ENCODE measurements at places on chromosomes 4 and X.

DNA sequence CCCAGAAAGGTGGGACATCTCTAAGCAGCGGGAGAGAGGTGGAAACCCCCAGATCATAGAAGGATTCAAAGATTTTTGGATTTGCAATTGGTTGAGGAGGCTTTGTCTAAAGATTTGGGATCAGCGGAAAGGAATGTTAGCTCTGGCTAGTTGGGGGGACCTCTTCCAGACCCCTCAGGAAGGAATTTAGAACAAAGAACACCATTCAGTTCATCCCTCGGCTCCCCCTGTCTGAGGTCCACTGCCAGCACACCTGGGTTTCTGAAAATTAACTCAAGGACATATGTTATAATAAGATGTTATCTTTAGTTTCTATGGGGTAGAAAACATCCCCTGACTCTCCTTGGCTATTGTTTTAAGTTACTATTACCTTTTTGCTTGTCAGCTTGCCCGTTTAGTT lies 163.6 kb downstream of the CEP135 start:
- DNase-seq = no peak

DNA sequence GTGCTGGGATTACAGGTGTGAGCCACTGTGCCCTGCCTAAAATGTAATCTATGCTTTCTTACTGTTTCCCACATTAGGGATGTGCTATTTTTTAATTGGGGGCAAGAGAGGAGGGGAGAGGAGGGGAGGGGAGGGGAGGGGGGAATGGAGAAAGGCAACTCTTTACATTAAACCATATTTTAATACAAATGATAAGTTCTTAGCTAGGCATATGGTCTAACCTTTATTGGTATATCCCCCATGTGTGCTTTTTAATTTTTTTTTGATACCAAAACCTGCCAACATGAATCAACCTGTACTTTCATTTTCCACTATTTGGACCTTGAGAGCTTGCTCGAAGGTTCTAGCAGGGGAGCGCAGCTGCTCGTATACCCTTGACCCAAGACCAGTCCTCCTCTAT lies 6.4 kb downstream of the CLOCK start:
- DNase-seq = no peak

GRCh38 chr4:6782846-6783110 lies 251 bp downstream of the KIAA0232 start:
- DNase-seq = no peak

- no peak for DNase-seq
Measured at GRCh38 chrX:10356979-10357378, 200.2 kb downstream of the CLCN4 start.

GRCh38 chr4:165330071-165330470 lies 2.6 kb downstream of the MSMO1 start:
- no peak for DNase-seq

- DNase-seq = no peak
Measured at GRCh38 chr4:122476745-122477144, 20.2 kb upstream of the IL2 start.

DNA sequence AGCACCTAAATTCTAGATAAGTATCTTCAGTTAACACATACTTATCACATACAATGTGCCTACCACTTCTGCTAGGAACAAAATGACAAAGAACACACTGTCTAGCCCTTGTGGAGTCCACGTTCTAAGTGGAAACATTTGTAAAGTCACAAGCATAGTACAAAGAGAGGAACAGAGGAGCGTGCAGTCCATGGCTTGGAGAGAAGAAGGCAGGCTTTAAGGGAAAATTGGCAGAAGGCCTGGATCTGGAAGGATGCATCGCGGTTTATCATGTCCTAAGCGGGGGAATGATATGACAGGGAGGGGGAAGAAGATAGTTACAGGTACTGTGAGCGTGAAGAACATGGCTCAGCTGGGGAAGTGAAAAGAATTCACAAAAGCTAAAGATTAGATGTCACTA lies 218.0 kb downstream of the PRDM5 start:
- no peak for DNase-seq

GRCh38 chrX:123962006-123962467 lies 531 bp downstream of the STAG2 start:
- DNase-seq = no peak

GRCh38 chr4:36638273-36638811 lies 356.9 kb downstream of the DTHD1 start:
- DNase-seq = no peak

DNA sequence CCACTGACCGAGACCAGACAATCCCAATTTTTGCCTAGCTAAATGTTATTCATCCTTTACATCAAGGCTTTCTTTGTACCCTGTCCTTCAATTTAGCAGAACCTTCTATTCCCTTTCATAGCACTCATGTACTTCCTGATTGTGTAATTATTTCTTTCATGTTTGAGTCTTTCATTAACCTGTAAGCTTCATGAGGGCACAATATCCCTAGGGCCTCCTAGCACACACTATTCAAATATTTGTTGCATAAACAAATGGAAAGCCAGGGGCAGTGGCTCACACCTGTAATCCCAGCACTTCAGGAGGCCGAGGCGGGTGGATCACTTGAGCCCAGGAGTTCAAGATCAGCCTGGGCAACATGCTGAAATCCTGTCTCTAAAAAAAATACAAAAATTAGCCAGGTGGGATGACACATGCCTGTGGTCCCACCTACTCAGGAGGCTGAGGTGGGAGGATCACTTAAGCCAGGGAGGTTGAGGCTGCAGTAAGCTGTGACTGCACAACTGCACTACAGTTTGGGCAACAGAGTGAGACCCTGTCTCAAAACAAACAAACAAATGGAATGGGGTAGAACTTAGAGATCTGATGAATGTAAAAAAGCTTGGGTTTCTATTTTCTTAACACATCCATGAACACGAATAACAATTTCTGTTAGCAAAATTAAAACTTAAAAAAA lies 59.0 kb downstream of the SAT1 start:
- DNase-seq = no peak

- DNase-seq = no peak
Measured at GRCh38 chr4:99329876-99330275, 8.7 kb upstream of the ADH1B start.

DNA sequence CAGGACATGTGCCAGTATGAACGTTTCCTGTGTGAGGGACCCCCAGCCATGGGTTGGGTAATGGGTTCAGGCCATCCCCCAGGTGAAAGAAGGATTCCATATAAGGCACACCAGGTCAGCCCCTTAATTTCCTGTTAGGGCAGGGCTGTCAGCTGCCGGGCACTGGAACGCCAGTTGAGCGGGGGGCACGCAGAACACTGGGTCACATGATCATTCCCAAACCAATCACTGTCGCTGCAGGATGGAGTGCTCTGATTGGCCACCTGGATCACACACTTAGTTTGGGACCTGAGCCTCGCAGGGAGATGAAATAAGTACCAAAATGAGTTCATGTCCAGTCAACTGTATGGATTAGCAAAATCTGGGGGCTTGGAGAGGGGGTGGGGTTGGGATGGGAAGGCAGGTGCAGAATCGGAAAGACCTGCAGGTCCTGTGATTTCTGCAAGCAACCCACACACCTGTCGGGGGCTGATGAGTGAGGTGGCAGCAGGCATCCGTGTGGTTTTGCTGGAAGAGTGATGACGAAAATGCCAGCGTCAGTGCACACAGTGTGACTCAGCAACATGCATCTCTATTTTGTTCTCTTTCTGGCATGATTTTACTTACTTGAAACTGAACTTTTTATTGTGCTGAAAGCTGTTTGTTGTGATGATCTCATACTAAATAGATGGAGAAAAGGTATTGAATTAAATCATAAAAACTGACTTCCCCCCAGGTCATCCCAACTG lies 32.2 kb downstream of the RNF212 start:
- DNase-seq = no peak

DNA sequence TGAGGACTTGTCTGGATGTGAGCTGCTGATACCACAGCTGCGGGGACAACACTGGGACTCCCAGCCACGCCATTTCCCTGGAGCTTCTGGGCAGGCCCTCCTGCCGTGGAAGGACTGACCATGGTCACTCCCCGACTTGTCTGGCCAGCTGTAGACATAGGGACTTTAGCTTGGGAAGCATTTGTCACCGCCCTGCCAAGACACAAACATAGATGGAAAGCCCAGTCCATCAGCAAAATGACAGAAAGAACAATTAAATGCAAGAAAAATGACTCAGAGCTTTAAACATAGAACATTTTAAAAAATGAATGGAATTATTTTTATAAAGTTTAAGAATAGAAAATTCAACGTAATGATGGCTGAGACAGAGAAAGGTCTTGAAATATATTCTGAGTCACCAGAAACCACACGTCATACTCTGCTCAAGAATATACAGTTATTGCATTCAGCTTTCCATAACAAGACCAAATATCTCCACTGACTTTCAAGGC lies 107.6 kb upstream of the CBR4 start:
- no peak for DNase-seq

GRCh38 chrX:80246271-80246670 lies 174.0 kb upstream of the TENT5D start:
- DNase-seq = no peak

GRCh38 chr4:4919927-4920326 lies 60.5 kb downstream of the MSX1 start:
- no peak for DNase-seq

- DNase-seq = no peak
Measured at GRCh38 chr4:102447413-102447812, 53.7 kb upstream of the NFKB1 start.

GRCh38 chr4:1593458-1593857 lies 90.7 kb downstream of the FAM53A start:
- no peak for DNase-seq

DNA sequence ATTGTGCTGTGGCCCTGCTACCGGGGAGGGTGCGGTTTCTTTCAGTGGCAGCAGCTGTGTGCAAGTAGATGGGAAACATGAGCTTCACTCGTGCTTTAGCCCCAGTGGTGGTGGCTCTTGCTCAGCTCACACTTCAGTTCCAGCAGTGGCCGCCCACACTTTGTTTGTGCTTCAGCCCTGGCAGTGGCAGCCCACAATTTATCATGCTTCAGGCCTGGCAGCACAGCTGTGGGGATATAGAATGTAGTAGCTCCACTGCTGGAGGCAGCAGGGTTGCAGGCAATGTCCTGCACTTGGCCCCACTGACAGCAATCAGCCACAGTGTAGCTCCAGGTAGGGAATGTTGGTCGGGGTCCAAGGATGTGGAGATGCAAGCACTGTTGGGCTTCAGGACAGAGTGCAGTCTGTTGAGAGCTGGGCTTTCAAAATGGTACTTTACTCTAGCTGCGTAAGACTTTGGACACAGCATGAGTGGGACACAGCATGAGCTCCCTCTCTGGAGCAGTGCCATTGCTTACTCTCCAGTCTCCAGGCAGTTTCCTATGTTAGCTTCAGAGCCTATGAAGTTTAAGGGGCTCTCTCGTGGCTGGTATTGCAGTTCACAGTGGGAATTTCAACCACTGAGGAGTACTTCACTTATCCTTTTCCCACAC lies 413.1 kb downstream of the PDGFC start:
- DNase-seq = peak; percentile 25

GRCh38 chr4:170399581-170400293 lies 310.0 kb upstream of the AADAT start:
- no peak for DNase-seq

GRCh38 chr4:123832173-123833026 lies 435.8 kb downstream of the SPRY1 start:
- no peak for DNase-seq

GRCh38 chr4:19256823-19257222 lies 994.9 kb upstream of the SLIT2 start:
- no peak for DNase-seq

DNA sequence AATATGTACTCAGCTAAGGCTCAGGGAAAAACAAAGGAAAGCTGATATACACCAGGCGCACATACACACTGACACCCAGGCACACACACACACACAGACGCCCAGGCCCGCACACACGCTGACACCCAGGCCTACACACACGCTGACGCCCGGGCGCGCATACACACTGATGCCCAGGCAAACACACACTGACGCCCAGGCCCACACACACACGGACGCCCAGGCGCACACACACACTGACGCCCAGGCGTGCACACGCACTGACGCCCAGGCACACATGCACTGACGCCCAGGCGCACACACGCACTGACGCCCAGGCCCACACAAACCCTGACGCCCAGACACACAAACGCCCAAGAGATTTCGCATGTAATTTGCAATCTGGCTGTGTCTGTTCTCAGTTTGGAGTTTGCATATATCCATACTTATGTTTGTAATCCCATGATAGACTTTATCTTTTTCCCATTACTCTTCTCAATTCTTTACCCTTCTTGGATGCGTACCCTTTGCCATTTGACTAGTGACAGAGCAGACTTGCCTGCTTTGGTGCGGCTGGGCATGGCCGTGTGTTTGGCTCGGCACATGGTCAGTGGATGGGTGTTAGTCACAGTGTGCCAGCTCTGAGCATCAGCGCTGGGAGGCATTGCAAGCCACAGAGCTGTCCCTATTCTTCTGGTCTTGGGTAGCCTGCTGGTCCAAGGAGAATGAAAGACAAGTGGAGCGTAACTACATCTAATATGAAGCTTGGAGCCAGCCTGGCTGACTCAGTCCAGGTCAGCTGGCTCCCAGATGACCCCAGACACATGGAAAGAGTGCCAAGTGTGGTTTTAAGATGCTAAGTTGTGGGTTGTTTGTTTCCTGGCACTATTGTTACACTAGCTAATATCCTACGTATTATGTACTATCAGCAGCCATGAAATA lies 632.4 kb upstream of the ZFP42 start:
- no peak for DNase-seq

- peak; percentile 46 for DNase-seq
Measured at GRCh38 chrX:50691820-50692219, 122.2 kb downstream of the SHROOM4 start.

DNA sequence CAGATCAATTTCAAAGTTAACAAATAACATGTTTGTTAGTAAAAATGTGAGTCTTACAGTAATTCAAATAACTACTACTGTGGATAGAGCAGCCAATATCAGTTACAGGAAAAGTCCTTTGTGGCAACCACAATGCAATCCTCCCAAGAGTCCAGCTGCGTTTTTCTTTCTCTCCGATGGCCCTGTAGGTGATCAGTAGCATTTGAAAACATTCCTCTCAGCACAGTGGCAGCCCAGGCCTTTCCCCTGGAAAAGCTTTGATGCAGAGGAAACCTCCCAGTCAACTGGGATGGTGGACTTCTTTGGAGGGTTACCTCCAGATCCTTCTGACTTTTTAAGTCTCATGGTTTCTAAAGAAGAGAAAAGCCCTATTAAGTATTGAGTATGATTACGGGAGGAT lies 18.0 kb upstream of the PDZD4 start:
- DNase-seq = no peak

- DNase-seq = peak; percentile 1
Measured at GRCh38 chr4:48546336-48546735, 56.3 kb downstream of the ZAR1 start.

GRCh38 chr4:14294611-14295010 lies 667.1 kb upstream of the BOD1L1 start:
- DNase-seq = no peak

- no peak for DNase-seq
Measured at GRCh38 chr4:80185787-80186548, 11.3 kb upstream of the PRDM8 start.

DNA sequence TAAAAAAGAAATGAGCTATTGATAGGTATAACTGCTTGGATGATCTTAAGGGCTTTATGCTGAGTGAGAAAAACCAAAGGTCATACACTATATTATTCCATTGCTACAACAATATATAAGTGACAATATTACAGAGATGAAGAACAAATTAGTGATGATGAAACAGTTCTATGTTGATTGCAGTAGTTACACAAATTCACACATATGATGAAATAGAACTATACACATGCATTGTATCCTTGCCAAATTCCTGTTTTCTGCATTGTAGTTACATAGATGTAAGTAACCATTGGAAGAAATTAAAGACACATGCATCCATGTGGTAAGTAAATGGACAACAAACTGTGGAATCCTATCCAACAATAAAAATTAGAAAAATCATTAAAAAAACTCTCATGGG lies 76.5 kb downstream of the CENPC start:
- no peak for DNase-seq
